ENCODE measurements at places on chromosomes 5 and 9.

DNA sequence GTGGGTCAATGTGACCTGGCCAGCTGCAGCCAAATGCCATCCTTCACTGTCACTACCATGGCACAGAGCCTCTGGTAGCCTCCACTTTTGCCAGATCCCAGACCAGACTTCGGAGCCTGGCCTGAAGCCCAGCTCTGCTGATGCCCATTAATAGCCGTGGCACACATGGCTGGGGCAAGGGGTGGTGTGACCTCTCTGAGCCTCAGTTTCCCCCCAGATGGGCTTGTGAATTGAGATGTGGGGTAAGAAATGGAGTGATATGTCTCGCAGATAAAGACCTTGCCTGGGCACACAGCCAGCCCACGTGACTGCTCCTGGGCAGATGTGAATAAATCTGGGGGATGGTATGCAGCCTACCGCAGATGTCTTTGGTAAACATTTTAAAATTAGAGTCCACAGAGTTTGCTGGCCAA, 13.9 kb downstream of the SUSD3 start:
- DNase-seq: no peak

GRCh38 chr9:75855509-75855908, 35.0 kb upstream of the PCSK5 start:
- DNase-seq: no peak

DNA sequence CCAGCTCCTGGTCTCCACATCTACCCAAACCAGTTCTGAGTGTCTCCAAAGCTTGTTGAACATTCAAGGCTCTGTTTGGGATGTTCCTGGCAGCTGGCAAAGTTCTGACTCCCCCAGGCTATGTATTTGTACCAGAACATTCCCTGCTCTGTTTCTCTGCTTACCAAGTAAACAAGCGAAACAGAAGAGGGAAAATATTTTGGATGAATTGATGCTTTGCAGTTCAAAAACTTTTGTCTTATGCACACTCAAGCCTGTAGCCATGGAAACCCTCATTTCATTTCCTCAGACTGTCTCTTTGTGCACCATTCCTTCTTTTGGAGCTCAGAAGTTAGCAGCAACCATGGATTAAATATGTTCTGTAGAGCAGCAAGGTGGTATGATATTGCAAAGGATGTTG, 145.8 kb downstream of the ACTL7B start:
- no peak for DNase-seq

GRCh38 chr9:38706493-38706892, 13.4 kb downstream of the FAM240B start:
- DNase-seq: no peak

DNA sequence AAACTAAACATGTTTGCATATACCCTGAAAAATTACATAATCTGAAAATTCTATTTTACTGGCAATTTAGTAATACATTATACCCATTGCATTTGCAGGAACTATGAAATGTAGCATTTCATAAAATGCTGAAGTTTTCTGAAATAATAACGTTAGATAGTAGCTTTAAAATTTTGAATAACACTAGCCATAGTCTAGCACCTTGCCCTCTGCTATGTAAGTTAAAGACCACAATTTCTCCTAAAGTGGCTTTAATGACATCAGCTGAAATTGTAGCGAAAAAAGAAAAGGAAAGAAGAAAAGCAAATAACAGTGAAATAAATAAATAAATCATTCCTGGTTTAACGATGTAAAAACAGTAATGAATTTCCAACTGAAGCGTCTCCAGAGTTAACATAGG, 172.8 kb upstream of the RASA1 start:
- DNase-seq: no peak

DNA sequence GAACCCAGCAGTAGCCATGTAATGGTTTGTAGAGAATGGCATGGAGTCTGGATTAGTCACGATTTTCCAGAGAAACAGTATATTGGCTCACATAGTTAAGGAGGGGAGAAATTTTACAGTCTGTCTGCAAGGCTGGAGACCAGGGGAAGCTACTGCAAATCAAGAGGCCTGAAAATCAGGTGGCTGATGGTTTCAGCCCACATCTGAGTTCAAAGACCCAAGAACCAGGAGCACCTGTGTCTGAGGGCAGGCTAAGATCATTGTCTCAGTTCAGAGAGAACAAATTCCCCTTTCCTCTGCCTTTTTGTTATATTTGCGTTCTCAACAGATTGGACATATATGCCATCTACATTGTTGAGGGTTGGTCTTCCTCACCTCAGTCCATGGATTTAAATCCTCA, 207.5 kb upstream of the IRX2 start:
- DNase-seq: no peak

DNA sequence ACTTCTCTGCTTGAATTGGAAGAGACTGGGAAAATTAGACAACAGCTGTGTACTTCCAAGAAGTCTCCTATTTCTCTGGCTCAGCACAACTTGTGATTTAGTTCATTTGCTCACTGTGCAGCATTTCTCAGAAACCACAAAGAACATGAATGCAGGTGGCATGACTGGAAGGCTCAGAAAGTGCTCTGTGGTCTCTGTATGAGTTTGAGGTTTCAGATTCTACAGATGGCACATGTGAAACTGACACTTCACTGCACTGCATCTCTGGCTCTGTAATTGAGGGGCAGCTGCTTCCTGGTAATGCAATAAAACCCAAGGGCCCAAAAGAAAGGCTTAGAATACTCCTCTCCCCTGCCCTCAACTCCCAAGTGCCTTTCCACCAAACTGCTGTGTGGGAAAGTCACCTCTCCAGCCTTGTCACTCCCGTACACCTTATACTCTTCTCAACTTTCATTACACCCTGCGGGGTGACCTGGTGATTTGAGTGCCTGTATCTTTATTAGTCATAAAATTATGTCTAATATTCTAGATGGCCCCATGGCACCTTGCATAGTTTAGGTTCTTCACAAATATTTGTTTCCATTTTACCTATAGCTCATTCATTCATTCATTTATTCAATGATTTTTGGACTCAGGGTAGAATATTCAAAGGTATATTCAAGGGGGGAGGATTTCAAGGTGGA, 82.5 kb downstream of the ESM1 start:
- peak; percentile 33 for DNase-seq

GRCh38 chr9:8680658-8681057, 881.1 kb upstream of the DMAC1 start:
- no peak for DNase-seq

GRCh38 chr5:38373743-38374142, 115.4 kb downstream of the EGFLAM start:
- DNase-seq: no peak

GRCh38 chr9:20016611-20017010, 227.8 kb upstream of the SLC24A2 start:
- no peak for DNase-seq

GRCh38 chr9:79346350-79347020, 225.3 kb upstream of the TLE4 start:
- DNase-seq: no peak

DNA sequence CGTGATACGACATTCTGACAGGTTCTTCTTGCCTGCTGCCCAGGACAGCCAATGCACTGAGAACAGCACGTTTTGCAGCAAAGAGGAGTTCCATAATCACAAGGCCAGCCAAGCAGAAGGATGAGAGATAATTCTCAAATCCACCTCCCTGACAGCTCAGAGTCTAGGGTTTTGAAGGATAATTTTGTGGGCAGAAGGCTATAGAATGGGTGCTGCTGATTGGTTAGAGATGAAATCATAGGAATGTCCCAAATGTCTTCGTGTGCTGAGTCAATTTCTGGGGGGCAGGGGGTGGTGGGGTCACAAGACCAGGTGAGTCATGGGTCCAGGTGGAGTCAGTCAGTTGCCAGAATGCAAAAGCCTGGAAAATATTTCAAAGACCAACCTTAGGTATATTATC, 175.5 kb upstream of the SLC30A5 start:
- no peak for DNase-seq

GRCh38 chr9:34187891-34188240, 9.0 kb downstream of the UBAP1 start:
- DNase-seq: no peak

- DNase-seq: no peak
Measured at GRCh38 chr5:66713998-66714397, 117.8 kb downstream of the MAST4 start.

DNA sequence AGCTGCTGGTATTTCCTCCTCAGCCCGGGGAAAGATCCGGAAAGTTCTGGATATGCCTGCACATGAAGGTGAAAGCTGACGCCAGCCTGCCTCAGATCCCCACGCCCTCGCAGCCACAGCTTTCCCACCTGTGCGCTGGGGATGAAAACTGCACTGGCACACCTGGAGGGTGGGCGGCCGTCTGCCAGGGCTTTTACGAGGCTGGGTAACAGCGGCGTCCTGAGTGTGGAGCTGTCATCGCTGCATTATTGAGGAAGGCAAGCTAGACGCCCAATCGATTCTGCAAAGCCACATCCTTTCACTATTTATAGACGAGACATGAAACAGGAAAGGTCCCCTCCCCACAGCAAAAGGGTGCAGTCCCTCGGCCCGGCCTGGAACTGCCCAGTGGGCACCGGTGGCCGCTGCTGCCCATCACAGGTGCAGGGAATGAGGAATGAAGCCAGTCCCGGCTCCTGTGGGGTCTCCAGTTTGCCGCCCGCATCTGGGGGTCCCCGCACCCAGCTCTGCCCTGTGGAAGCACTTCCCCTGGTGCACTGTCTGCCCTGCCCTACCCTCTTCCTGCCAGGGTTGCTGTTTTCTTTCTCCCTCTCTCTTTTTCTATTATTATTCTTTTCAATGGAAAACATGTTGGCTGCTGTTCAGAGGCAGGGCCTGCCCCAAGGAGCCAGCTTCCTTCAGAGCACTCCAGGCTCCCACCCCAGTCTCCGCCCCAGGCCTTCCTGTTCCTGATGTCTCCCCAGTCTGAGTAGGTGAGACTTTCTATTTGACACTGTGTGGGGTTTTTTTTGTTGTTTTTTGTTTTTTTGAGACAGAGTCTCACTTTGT, 7.0 kb downstream of the NOTCH1 start:
- peak; percentile 84 for DNase-seq

DNA sequence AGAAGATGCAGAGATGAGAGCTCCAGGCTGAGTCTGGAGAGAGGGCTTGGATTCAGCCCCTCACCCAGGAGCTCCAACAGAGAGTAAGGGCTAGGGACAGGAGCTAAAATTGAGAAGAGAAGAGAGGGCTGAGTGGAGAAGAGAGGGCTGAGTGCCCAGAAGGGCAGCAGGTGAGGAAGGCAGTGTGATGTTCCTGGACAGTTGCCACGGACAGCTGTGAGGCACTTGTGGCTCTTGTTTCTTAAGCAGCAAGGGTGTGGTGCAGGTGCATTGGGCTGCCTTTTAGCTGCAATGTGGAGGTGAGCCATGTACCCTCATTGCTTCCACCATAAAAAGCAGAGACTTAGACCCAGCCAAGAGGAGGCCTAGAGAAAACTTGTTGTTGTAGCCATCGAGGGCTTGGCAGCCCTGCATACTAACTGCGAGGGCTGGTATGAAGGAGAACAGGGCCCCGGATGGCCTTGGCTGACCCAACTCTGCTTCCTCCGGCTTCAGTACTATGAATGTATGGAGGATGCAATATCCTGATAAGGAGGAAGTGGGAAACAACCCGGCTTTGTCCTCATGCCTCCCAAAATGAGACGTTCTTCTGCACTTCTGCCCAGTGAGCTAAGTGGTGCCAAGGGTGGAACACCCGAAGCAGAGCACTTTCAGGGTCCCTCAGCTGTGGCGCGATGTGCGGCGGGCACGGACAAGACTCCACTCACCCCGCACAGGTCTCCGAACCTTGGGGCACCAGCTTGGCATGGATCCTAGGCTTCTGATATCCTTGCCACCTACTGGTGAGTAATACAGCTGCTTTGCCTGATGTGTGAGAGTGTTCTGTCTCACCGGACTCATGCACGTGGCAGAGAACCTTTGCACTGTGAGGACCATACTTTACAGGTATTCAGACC, 65.2 kb downstream of the LRRC70 start:
- no peak for DNase-seq

DNA sequence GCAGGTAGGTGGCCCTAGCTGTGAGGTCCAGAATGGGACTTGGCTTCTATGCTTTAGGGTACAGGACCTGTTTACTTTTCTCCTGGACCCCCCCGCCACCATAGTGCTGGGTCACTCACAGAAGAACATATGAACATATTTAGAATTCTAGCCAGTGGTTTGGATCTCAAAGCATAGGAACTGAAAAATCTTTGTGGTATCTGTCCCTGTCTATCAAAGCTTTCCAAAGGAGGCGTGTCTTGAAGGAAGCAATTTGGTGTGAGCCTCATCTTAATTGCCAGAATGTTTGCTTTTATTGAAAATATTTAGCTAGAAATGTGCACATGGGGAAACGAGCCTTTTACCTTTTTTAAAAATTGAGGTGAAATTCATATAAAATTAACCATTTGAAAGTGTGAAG, 6.2 kb downstream of the PHF2 start:
- DNase-seq: no peak

- no peak for DNase-seq
Measured at GRCh38 chr9:7871977-7872730, 72.6 kb upstream of the DMAC1 start.

- DNase-seq: no peak
Measured at GRCh38 chr5:168624850-168625364, 45.7 kb upstream of the PANK3 start.

GRCh38 chr5:66621146-66621545, 25.0 kb downstream of the MAST4 start:
- no peak for DNase-seq

DNA sequence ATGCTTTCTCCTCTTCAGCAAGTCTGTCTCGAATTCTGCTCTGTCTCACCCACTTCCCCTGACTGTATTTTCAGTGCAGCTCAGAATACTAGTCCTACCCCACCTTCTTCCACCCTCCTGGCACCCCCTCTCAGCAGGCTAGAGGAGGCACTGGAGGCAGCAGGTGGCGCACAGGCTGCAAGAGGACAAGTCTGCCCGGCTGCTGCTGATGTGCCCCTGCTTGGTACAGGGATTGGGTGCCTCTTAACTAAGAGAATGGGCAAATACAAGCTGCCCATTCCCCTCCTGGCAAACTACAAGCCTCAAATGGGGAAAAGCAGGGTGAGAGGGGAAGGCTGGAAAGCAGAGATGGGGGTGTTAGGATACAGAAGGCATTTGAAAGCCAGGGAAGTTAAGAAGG, 5.1 kb downstream of the TLN1 start:
- DNase-seq: peak; percentile 60

DNA sequence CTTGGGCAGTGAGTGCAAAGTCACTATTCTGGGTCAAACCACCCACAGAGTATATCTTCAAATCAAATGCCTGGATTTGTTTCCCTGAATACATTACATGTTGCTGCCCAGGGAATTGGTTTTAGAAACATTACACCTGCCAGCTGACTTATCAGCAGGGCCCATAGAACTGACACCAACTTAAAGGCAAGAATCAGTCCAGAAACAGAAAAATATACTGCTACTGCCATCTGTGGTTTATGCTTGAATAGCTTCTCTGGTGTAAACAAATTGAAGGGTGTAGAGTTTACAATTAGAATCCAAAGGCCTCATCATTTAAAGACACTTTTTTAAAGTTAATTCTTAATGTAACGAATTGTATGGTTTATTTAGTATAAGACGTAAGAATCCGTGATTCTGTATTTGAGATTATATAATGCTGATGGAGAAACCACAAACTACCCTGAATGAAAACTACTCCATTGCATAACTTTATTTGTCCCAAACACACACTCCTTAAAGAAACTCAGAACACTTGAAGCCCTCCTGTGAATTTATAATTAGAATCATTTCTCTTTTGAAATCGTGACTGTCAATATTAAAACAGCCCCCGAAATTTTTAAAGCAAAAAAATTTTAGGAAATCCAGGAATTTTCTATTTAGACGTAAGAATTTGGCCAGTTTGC, 6.2 kb downstream of the NR6A1 start:
- DNase-seq: no peak
